Activated naive CD4-positive, alpha-beta T cell treated with anti-CD3 and anti-CD28 coated beads for 36 hours (primary cell): ENCODE measurements at places on chromosomes 11 and 22. TPM values are rescaled to one million over a fixed set of nuclear protein-coding genes. Genes with fewer than 3 reads are reported as not detected.

Gene LRRC10B
- total RNA-seq = not detected

Gene PNPLA5
- not detected for total RNA-seq

Gene TYMP
- 49.6 TPM for total RNA-seq

Gene ZNRD2
- 41.4 TPM for total RNA-seq

Gene BEST1
- total RNA-seq = 0.45 TPM

Gene IL17RA
- 10.7 TPM for total RNA-seq
